MCF 10A (cell line): ENCODE measurements at places on chromosomes 1 and 21. TPM values are rescaled to one million over a fixed set of nuclear protein-coding genes. Genes with fewer than 3 reads are reported as not detected.

Gene TEX35
- total RNA-seq = not detected in 2 replicates

Gene NCMAP
- total RNA-seq = not detected in 2 replicates

Gene CRNN
- not detected in 2 replicates for total RNA-seq

Gene NPL
- 4.5 and 6.2 TPM in 2 replicates for total RNA-seq

Gene FCGR3B
- total RNA-seq = not detected in 2 replicates

DNA sequence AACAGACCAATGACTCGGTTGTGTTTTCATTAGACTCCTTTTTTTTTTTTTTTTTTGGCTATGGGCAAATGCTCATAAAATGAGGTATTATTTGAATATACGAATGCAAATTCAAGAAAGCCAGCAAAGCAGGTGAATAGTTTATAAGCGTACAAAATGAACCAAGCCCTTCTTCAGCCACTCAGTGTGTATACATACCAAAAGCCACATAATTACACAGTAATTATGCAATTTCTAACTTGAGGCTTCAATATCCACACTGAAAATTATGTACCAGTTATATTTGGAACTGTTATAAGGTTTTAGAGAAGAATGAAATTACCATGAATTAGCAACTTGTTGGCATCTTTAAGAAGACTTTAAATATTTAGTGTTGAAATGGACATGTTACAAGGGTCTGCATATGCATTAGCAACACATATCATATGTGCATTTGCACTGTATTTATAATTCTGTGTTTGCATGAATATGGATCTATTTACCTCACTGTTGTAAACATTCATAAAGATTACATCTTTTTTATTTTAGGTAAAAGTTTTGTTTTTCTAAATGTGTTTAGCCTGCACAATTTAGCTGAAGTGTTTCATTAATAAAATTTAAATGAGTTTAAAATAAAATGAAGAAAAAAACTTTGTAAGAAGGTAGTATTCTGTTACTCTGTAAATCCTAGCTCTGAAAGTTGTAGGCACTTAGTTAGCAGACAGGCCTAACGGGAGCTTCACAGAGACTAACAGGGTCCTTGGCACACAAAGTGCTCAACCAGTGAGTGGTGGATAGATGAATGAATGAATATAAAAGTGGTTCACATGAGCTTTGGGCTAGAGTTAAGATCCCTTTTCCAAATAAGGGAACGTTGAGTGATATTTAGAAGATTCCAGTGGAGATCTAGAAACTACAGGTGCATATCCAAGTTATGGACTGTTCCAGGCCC, 241.0 kb upstream of the NFIA start:
- peaks cover 29% of the 10 kb centered on the region for H3K27me3 ChIP-seq
- no peak for DNase-seq
- no peaks in the 10 kb centered on the region for H3K36me3 ChIP-seq
- H3K27ac ChIP-seq = no peak overlapping the region
- no peaks in the 10 kb centered on the region for H3K4me1 ChIP-seq

DNA sequence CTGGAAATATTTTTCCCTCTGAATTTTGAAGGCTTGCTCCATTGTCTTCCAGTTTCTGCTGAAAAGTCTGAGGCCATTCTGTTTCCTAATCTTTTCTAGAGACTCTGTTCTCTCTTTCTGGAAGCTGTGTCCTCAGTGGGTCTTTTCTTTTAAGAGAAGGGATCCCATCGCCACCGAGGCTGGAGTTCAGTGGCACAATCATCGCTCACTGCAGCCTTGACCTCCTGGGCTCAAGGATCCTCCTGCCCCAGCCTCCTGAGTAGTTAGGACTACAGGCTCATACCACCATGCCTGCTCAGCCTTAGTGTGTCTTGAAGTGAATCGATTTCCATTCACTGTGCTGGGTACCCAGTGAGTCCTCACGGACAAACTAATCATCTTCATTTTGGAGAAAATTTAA, 9.6 kb upstream of the LRP8 start:
- no peaks in the 10 kb centered on the region for H3K4me1 ChIP-seq
- H3K4me3 ChIP-seq = no peak overlapping the region

DNA sequence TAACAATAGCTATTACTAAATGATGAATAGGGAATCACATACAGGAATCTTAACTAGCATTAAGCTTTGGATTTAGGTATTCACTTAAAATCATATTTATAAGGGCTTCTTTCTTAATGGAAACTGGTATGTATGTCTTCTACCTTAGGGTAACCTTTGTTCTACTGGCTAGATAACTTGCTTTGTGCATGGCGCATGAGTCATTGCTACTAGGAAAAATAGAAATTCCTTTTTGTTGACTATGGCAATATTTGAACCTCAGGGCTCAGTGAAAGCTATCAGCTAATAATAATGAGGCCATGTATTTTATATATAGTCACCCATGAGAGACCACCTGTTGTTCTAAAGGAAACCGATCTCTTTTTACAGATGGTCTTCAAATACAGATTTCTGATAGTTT, 72.5 kb downstream of the RPS6KC1 start:
- H3K4me1 ChIP-seq = peaks cover 26% of the 10 kb centered on the region
- no peaks in the 10 kb centered on the region for H3K27me3 ChIP-seq

- H3K4me1 ChIP-seq = peaks cover 45% of the 10 kb centered on the region
- H3K27me3 ChIP-seq = no peaks in the 10 kb centered on the region
These were observed 30.8 kb downstream of the DUSP10 start for GRCh38 chr1:221711063-221711577.

- H3K4me3 ChIP-seq = no peak overlapping the region
- DNase-seq = no peak
- no peaks in the 10 kb centered on the region for H3K27me3 ChIP-seq
These were observed 142.7 kb upstream of the RUNX1 start for GRCh38 chr21:35191754-35192153.

Gene CHI3L2
- 1.4 and 2.1 TPM in 2 replicates for total RNA-seq

GRCh38 chr1:203526130-203526529, 32.2 kb downstream of the OPTC start:
- H3K36me3 ChIP-seq = no peaks in the 10 kb centered on the region
- H3K27ac ChIP-seq = no peak overlapping the region
- H3K4me1 ChIP-seq = peaks cover 19% of the 10 kb centered on the region
- no peak overlapping the region for H3K4me3 ChIP-seq
- DNase-seq = no peak

- H3K27ac ChIP-seq = no peak overlapping the region
- peak; percentile 50 for DNase-seq
- peaks cover 8% of the 10 kb centered on the region for H3K4me1 ChIP-seq
- H3K36me3 ChIP-seq = no peaks in the 10 kb centered on the region
These were observed 16.5 kb downstream of the SMAP2 start for GRCh38 chr1:40389871-40390560.

- H3K27me3 ChIP-seq = no peaks in the 10 kb centered on the region
- H3K27ac ChIP-seq = no peak overlapping the region
- no peak for DNase-seq
- H3K4me1 ChIP-seq = no peaks in the 10 kb centered on the region
- no peak overlapping the region for H3K4me3 ChIP-seq
These were observed 122.6 kb downstream of the TNNI3K start for GRCh38 chr1:74357756-74358155.

Gene GLMN
- 8.6 and 10.1 TPM in 2 replicates for total RNA-seq

GRCh38 chr1:21633141-21633755, 35.9 kb downstream of the RAP1GAP start:
- DNase-seq = no peak
- H3K4me1 ChIP-seq = peaks cover 5% of the 10 kb centered on the region
- no peaks in the 10 kb centered on the region for H3K27me3 ChIP-seq
- H3K4me3 ChIP-seq = no peak overlapping the region

Gene RHOU
- total RNA-seq = 2.1 and 3.6 TPM in 2 replicates

GRCh38 chr1:85555867-85556573, 24.5 kb upstream of the CCN1 start:
- no peaks in the 10 kb centered on the region for H3K36me3 ChIP-seq
- peak; percentile 91 for DNase-seq
- peak overlapping the region; percentile 64 for H3K27ac ChIP-seq
- peaks cover 18% of the 10 kb centered on the region for H3K4me1 ChIP-seq

Gene CASZ1
- 11.1 and 13.2 TPM in 2 replicates for total RNA-seq

GRCh38 chr1:211323156-211324063, 3.2 kb upstream of the TRAF5 start:
- H3K27me3 ChIP-seq = no peaks in the 10 kb centered on the region
- peaks cover 6% of the 10 kb centered on the region for H3K36me3 ChIP-seq
- no peak overlapping the region for H3K27ac ChIP-seq
- DNase-seq = peak; percentile 88

Gene MSH4
- total RNA-seq = 0.17 and 0.21 TPM in 2 replicates

DNA sequence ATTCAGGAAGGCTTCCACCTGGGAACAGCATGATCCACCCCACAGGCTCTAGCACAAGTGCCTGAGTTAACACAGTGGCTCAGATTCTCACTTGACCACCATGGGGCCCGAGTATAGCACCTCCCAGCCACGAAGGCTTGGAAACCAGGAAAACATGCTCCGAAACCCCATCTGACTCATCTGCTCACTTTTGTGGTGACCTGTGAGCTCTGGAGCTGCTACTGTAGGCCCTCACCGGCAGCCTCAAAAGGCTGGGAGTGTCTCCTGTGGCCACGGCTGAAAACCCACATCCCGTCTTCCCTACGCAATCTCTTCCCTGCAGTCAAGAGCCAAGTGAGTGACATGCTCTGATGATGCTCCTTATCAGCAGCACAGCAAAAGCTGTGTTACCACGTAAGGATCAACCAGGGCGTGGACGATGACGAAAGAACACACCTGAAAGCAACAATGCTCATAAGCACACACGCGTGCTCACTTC, 81.4 kb downstream of the TGFBR3 start:
- peak overlapping the region; percentile 88 for H3K27ac ChIP-seq
- peak overlapping the region; percentile 54 for H3K4me3 ChIP-seq
- peaks cover 29% of the 10 kb centered on the region for H3K36me3 ChIP-seq

Gene GRHL3
- total RNA-seq = 4.7 and 8.9 TPM in 2 replicates

Gene PGLYRP4
- not detected in 2 replicates for total RNA-seq

DNA sequence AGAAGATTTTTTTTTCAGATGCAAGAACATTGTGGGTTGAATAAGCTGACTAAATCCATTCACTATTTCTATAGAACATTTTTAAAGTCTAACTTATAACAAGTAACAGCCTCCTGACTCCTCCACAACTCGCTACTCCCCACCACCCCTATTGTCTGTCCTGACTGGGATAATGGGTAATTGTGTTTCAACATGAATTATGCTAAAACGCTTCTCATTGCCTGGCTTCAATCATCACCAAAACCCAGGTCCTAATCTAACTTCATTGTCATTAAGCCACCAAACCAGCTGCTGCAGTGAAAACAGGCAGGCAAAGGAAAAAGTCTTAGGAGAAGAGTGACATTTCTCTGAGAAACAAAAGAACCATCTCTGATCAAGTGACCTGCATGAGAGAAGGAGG, 30.0 kb downstream of the TNR start:
- H3K4me3 ChIP-seq = no peak overlapping the region
- no peaks in the 10 kb centered on the region for H3K36me3 ChIP-seq
- no peaks in the 10 kb centered on the region for H3K4me1 ChIP-seq
- H3K27me3 ChIP-seq = peaks cover 30% of the 10 kb centered on the region

DNA sequence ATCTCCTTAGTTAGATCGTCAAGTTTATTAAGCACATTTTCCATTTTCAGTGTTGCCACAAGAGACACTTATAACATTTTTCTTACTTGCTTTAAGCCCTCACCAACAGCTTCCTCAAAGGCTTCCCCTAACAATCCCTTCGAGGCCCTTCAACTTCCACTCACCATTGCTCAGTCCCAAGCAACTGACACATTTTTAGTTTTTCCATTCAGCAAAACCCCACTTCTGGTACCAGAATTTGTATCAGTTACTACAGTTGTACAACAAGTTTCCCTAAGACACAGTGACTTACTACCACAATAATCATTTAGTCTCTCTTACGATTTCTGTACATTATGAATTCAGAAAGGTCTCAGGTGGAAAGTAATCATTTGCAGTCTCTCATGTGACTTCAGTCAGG, 276.8 kb upstream of the PKN2 start:
- H3K36me3 ChIP-seq = no peaks in the 10 kb centered on the region
- no peaks in the 10 kb centered on the region for H3K4me1 ChIP-seq
- H3K27ac ChIP-seq = no peak overlapping the region
- no peak overlapping the region for H3K4me3 ChIP-seq

DNA sequence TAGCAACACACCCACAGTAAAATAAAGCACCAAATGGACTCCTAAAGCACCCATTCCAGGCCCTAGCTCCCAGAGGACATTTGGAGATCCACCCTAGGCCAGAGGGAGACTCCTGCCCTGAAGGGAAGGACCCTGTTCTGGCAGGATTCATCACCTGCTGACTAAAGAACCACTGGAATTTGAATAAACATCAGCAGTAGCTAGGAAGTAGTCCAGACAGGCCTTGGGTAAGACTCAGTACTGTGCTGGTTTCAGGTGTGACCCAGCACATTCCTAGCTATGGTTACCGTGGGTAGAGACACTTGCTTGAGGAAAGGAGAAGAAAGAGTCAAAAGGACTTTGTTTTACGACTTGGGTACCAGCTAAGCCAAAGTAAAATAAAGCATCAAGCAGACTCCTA, 92.7 kb upstream of the LRRC7 start:
- H3K4me1 ChIP-seq = no peaks in the 10 kb centered on the region
- no peaks in the 10 kb centered on the region for H3K27me3 ChIP-seq
- no peak overlapping the region for H3K4me3 ChIP-seq
- DNase-seq = no peak

DNA sequence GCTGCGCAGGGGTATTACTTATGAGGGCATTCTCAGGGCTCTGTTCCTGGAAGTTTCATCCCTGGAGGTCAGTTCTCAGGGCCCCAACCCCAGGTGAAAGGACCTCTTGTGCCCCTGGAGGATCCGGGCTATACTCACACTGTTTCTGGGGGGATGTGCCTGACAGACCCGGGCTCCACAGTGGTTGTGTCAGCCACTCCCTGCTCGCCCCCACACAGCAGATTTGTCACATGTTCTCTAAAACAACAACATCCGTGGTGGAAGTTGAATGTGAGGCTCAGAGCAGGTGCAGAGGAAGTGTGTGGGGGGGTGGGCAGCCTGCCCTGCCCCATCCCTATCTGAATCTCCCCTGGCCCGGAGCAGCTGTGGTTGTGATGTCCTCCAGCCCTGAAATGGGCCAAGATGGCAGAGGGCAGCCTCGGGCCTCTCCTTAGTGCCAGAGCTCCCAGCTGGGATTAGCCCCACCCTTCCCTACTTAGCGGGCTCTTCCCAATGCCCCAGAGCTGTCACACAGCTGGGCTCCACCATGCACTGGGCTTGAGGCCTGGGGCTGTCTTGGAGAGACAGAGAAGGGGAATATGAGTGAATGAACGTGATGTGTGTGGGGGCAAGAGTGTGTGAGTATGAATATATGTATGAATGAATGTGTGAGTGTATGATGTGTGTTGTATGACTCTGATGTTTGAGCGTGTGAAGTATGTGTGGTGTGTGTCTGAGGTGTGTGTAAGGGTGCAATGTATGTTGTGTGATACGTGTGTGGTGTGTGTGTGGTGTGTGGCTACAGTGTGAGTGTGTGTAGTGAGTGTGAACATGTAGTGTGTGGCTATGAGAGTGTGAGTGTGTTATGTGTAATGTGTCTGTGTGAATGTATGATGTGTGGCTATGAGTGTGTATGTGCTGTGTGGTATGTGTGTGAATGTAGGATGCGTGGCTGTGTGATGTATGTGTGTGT, 1.5 kb upstream of the FCMR start:
- H3K36me3 ChIP-seq = no peaks in the 10 kb centered on the region
- no peak overlapping the region for H3K27ac ChIP-seq

Gene FTCD
- total RNA-seq = 0.20 TPM in 1 of 2 replicates, not detected in the other

- no peak overlapping the region for H3K27ac ChIP-seq
- peaks cover 16% of the 10 kb centered on the region for H3K36me3 ChIP-seq
- no peak for DNase-seq
- H3K4me1 ChIP-seq = peaks cover 7% of the 10 kb centered on the region
- no peaks in the 10 kb centered on the region for H3K27me3 ChIP-seq
- H3K4me3 ChIP-seq = no peak overlapping the region
These were observed 14.1 kb upstream of the MATN1 start for GRCh38 chr1:30737357-30738039.

GRCh38 chr1:56409112-56409691, 170.2 kb downstream of the PLPP3 start:
- no peak overlapping the region for H3K4me3 ChIP-seq
- no peaks in the 10 kb centered on the region for H3K36me3 ChIP-seq
- H3K27ac ChIP-seq = no peak overlapping the region
- H3K27me3 ChIP-seq = peaks cover 7% of the 10 kb centered on the region
